NCI-H774 (cell line): ENCODE measurements at places on chromosomes 6 and 20.

DNA sequence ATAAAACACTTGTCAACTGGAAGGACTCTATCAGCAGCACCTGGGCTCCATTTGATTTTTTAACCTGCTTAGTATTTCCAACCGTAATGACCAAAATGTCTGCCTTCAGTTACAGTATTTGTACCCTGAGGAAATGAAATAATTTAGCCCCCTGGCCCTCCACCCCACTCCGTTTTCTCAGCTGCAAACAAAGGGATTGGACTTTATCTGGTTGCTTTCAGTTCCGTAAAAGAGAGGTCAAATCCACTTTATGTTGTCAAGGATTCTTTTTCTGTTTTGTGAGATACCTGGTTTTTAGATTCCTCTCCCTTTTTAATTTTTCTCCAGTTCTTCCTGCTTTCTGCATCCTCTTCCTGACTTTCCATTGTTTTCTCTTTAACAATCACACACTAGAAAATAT, 64.4 kb upstream of the BMP2 start:
- no peak for DNase-seq

GRCh38 chr20:51470499-51470820, 72.1 kb downstream of the NFATC2 start:
- no peak for DNase-seq

DNA sequence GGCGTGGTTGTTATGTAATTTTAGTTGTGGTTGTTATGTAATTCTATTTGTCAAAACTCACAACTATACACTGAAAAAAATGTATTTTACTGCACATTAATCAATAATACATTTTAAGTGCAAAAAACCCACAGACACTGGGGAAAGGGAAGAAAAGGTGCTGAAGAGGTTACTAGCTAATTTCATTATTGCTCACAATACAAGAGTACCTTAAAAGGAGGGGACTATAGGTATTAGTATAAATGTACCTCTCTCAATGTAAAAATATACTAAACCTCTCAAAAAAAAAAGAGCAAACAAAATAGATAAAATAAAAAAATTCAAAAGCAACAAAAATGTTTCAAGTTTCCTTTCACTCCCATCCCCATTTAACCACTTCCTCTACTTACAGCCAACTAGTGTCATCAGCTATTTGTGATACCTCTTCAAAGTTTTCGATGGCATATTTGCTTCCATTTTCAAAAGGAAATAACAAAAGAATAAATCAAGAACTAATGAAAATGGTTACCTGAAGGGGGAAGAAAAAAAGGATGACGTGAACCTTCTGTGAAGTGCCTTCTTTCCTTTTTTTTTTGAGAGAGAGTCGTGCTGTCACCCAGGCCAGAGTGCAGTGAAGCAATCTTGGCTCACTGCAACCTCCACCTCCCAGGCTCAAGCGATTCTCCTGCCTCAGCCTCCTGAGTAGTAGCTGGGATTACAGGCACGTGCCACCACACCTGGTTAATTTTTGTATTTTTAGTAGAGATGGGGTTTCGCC, 30.2 kb downstream of the RANBP9 start:
- no peak for DNase-seq

DNA sequence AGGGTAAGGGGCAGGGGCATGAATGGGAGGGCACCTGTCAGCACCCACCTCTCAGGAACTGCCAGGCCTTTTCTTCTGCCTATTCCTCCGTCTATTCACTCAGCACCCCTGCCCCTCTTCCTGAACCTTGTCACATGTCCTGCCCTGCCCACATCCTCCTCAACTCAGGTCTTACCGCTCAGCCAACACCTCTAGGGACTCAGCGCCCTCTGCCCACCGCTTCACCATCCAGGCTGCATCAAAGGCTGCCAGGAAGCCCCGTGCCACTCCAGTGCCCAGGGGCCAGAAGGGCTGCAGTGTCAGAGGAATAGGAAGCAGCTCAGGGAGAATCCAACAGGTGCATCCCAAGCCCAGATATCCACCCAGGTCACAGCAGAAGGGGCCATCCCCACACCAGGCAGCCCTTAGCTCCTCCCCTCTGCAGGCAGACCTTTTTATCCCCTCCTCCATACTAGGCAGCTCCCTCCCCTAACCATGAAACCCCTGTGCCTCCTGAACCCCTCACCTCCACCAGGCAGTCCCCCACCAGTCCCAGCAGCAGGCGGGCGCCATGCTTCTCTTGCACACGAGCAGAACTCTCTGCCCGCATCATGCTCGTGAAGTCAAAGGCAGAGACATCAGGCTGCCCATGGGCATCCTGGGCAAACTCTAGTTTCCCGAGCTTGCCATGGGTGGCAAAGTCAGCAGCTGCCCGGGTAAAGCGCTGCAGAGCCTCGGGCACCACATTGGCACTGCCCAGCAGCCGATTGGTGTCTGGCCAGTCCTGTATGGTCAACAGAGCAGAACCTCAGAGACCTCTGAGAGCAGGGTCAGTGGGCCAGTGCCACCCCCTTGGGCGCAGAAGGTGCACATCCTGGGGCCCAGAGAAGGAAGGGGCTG, 5.5 kb downstream of the MICAL1 start:
- DNase-seq, result no peak

DNA sequence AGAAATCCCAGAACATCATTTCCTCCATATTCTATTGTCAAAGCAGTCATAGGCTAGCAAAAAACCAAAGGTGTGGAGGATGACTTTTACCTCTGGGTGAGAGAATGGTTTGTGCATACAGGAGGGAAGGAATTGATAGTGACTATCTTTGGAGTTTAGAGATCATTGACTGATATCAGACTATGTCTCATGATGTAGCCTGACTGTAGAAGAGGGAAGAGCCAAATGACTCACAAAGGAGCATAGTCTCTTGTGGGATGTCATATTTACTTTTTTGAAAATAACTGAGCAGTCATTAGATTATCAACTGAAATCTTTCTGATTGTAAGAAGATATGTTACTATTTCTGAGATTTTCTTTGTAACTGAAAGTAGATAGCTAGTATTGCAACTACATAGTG, 158.5 kb downstream of the FLRT3 start:
- DNase-seq, result no peak

GRCh38 chr6:153405931-153406330, 274.8 kb upstream of the RGS17 start:
- DNase-seq, result no peak

DNA sequence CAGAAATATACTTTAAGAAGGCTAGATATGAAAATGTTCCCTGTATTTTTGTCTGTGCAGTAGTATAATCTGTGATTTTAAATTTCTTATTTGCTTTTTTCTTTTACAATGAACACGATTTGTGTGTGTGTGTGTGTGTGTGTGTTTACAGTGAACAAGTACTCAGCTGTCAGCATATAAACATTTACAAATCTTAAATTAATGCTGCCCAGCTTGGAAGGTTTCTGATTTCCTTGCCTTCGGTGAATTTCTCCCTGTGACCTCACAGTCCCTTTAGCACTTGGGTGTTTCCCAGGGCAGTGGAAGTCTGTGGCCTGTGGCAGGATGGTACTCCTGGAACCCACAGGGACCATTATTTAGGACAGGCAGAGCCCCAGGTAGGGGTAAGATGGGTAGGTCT, 37.6 kb downstream of the TXLNB start:
- DNase-seq, result no peak

DNA sequence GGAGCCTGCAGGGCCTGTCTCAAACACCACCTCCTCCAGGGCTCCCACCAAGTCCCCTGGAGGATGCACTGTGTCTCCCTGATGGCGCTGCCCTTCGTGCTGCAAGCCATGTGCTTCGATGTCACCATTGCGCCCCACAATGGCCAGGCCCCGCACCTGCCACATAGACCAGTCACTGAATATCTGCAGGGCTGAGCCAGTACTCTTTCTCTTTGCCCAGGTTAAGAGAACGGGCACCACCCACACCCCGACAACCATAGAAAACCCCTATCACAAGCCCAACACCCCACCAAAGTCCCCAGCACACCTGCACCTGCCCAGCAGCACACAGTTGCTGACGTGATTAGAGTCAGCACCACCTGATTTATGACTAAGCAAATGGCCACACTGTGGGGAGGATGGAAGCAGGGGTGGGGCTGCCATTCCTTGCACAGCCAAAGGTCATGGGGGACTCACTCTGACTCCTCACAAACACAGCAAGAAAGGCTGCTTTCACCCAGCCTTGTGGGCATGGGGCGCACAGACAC, 104.3 kb downstream of the SLC23A2 start:
- DNase-seq, result no peak

GRCh38 chr6:66935612-66936011, 1228.6 kb upstream of the EYS start:
- DNase-seq, result no peak

DNA sequence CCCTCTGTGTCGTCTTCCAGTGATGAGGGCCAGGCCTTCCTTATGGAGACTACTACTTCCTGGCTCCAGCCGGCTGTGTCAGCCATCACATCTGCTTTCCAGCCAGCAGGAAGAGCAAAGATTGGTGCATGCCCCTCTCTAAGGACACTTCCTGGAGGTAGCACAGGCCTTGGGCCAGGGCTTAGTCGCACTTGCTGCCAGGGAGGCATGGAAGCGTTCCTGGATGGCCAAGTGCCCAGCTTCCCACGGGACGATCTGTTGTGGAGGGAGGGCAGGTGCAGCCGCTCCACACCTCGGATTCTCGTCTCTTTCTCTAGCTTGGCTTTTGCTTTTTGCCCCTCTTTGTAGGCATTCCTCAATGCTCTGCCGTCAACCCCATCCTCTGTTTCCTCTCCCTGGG, 11.9 kb downstream of the ERMARD start:
- DNase-seq, result no peak

DNA sequence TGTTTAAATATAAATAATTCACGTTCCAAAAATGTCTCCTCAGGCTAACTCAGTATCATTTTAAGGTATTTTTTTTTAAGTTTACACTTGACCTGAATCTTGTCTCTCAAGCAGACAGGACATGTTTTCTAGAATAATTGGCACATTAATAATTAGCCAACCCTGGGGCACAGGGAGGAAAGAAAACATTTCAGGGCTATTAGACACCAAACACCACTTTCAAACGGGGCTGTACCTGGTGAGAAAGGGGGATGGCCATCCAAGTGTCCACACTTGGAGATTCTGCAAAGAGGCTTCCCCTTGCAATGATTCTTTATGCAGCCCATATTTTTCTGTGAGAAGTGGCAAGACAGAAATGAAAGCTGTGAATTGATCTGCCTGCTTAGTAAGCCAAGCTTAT, 560.8 kb downstream of the CD109 start:
- no peak for DNase-seq

DNA sequence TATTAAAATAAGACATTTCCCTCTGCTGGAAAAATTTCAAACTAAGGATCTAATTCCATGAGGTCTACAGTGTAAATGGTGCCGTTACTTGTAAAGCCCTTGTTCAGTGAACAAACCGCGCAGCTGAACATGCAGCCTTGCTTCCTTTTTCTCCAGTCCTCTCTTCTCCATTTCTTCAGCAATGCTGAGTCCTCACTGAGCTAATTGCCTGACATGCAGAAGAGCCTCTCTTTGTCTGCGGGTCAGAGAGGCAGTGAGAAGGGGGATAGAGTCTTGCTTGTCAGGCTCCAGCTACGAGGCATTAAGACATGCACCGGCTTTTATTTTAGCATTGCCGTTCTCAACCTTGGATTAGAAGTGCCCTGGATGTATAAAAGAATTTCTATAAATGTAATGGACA, 25.7 kb downstream of the ZDHHC14 start:
- DNase-seq, result no peak

DNA sequence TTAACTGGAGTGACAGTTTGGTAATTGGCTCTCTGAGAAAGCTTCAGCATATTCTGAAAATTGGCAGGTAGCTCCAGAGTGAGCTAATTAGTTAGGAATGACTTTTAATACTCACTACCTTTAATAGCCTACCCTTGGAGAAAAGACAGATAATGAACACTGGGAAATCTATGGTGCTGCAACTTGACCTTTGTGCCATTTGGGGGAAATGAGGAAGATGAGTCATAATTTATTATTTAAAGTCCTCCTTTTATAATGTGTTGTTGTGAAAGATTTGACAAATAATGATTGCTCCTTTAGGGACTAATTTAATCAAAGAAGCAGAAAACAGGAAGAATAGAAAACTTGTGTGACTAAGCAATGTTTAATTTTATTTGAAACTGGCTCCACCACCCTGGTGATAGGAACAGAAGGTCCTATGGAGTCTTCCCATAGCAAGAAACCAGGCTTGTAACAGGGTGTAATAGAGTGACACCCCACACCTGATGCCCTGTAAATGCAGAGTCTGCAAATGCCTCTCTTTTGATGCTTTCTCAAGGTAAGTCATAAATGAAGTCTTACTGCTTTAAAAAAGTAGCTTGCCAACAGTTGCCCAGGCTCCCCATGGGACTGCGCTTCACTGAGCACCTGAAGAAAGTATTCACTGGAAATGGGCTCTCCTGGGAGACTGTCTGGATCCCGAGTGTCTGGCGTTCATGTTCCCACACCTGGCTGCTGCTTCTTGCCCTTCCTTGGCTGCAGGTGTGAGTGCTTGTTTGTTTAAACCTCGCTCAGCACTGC, 134.4 kb downstream of the LRRC1 start:
- no peak for DNase-seq

DNA sequence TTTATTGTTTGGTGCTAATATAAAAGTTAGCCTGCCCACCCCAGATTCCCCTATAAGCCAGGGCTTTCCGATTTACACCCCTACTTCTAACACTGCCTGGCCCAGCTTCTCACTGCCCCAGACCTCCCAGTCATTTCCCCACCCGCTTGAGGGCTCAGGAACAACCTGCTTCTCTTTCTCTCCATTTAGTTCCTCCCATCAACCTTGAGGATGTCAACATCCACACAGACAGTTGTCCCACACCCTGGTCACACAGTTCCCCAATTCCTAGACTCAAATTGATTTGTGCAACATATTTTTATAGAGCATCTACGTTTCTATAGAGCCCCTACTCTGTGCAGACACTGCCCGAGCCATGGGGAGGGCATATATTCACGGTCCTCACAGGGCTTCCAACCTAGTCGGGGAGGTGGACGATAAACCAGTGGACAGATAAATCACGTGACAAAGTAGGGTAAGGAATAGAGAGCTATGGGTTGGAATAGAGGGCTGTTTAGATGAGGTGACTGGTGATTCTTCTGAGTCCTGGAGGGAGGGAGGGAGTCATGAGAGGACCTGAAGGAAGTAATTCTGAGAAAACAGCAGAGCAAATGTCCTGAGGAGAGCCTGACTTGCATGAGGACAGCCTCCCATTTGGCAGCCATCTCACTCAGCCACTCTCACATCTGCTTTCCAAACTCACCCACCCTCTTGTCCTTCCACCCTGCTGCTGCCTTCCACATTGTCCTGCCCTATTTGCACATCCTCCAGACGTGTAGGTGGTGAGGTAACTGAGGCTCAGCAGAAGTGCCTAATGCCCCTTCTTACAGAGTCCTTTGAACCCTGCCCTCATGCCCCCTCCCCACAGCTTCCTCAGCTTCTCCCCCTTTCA, 6.3 kb downstream of the GABRR2 start:
- DNase-seq, result no peak

GRCh38 chr6:139659711-139660110, 285.3 kb upstream of the CITED2 start:
- DNase-seq, result no peak

GRCh38 chr20:58583586-58583985, 67.5 kb upstream of the STX16 start:
- DNase-seq, result no peak

GRCh38 chr6:114588726-114589125, 245.9 kb upstream of the HS3ST5 start:
- no peak for DNase-seq
